H7 (cell line): ENCODE measurements at places on chromosomes 3 and 15.

DNA sequence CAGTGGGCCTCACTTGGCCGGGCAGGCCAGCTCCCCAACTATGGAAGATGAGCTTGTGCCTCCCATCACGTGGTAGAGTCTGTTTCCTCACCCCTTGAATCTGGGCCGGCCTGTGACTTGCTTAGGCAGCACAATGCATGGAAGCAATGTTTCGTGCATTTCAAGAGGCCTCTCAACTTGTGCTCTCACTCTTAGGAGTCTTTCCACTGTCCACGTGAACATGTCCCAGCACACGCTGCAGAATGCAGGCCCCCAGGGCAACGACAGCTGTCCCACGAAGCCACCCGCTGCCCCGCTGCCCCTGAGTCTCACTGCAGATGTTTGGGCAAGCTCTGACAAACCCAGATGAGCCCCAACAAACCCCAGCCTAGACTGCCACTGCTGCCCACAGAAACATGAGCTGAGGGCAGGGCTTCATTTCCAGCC is 27.2 kb upstream of the SLC41A3 start:
- DNase-seq: no peak

GRCh38 chr15:63203451-63204090 is 14.2 kb downstream of the RAB8B start:
- no peak for DNase-seq

DNA sequence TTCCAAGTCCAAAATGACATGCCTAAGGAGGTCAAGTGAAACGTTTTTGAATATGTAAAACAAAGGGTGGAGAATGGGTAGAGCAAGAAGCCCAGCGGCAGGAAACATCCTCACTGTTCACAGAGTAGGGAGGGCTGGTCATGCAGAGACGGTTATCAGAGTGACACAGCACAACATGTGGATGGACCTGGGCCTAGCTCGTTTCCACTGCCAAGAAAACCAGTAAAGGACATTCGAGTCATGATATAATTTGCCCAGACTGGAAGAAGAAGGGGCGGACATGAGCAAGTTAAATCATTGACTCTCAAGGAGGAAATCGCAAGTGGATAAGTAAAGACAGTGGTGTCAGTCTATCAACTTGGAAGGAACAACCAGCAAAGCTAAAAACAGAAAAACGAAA is 89.3 kb downstream of the LRIG1 start:
- no peak for DNase-seq

GRCh38 chr3:118406562-118406961 is 628.1 kb downstream of the IGSF11 start:
- DNase-seq: no peak

DNA sequence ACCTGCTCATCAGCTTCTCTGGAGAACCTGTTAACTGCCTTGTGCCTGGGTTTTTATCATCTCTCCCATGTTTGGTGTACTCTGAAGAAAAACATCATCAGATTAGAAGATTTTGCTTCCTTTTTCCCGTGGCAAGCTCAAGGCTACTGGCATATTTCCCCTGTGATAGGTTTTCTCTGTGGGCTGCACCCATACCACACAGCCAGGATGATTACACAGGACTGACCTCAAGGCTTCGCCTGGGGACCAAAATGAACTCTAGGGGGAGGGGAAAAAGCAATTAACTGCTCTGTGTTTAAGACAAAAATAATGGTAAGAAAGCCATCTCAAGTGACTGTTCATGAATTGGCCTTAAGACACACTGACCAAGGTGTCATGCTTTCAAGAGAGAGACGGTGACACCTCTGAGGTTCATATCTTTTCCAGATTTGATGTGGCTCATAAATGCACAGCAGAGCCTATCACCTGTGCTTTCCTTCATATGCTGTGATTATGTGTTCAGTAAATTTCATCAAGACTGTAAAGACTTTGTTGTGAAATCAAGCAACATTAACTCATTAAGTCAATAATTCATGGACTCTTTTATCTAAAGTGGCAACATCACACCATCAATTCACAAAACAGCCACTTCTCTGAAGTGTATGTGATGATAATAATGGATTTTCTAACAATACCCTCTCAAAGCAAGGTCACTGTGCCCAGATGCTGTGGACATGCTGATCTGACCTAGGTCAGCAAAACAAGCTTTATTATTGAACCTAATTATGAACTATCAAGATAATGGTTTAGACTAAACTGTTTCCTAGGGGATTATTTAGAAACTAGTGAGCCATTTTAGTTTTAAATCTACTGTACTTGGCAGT is 427.9 kb downstream of the WDR72 start:
- no peak for DNase-seq

DNA sequence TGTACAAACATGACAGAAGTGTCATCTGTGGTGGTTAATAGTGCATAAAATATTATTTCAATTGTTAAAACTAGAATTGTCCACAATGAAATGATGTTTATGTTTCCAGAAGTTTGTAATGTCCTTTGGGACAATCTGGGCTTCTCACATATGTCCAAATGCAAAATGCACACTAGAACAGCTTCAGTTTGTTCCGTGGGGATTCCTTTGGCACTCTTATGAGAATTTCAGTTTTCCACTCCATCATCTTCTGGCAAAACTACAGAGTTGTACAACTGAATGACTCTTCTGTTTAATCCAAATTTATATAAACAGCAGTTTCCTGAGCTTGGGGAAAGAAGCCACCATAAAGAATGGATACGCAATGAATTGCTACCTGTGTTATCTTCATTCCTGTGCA is 2.0 kb upstream of the OR5H6 start:
- DNase-seq: no peak

DNA sequence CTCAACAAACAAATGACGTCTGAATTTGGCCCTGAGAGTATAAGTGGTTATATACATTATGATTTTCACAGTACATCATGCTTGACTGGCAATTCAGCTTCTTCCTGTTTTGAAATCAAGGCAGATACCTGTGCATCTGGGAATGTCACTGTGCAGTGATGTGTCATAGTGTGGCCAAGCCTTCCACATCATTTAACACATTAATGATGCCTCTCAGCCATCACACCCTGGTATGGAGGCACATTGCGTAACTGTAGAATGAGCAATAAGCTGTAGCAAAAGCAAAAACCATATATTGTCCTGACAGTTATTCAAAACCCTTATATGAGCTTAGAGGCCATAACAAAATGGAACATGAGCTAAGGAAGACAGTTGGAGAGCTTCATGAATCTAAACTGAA is 246.0 kb downstream of the EPHA3 start:
- DNase-seq: no peak

GRCh38 chr15:93168910-93169309 is 79.9 kb upstream of the RGMA start:
- DNase-seq: no peak

GRCh38 chr15:41585127-41586047 is 26.4 kb downstream of the TYRO3 start:
- DNase-seq: peak; percentile 83

- DNase-seq: no peak
These were observed 14.0 kb downstream of the ABHD5 start for GRCh38 chr3:43704697-43705096.

- DNase-seq: no peak
These were observed 55.8 kb upstream of the LMCD1 start for GRCh38 chr3:8445861-8446260.

GRCh38 chr3:125003859-125004595 is 51.8 kb downstream of the HEG1 start:
- no peak for DNase-seq

DNA sequence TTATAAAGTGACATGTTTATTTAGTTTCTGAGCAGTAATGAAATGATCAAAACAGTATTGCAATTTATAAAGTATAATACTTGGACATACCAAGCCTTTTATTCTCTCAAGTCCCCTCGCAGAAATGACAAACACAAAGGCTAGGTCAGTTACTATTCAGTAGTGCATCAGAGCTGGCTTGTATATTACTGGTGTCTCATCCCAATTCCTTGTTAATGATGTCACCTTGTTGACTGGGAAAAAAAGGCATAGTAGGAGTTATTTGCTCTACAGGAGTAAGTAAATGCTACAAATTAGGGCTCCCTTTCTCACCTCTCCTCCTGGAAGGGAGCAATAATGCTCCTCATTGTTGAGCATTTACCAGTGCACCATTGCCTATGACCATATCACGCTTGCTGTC is 317.6 kb downstream of the CHL1 start:
- DNase-seq: no peak

DNA sequence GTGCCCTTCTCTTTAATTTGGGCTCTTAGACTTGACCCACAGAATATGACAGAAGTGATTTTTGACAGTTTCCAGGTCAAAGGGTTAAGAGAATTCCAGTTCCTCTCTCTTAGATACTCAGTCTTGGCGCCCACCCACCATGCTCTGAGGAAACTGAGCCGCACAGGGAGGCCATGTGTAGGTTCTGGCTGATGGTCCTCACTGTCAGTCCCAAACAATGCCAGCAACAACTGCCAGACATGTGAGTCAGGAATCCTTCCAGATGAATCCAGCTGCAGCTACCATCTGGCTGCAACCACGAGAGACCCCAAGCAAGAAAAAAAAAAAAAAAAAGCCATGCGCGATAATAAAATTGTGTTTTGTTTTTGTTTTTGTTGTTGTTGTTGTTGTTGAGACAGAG is 326.6 kb downstream of the MAGI1 start:
- DNase-seq: no peak

- DNase-seq: no peak
These were observed 71.9 kb downstream of the SSR3 start for GRCh38 chr3:156483002-156483401.

- DNase-seq: no peak
These were observed 33.1 kb downstream of the MRAS start for GRCh38 chr3:138381413-138381901.

- DNase-seq: peak; percentile 81
These were observed 134.0 kb downstream of the TPRA1 start for GRCh38 chr3:127456471-127457093.

- peak; percentile 75 for DNase-seq
These were observed 1.2 kb downstream of the CLSTN2 start for GRCh38 chr3:139935866-139936817.

GRCh38 chr3:24128199-24129005 is 183.3 kb downstream of the NR1D2 start:
- DNase-seq: no peak

GRCh38 chr3:106068795-106069194 is 200.0 kb upstream of the CBLB start:
- DNase-seq: no peak

DNA sequence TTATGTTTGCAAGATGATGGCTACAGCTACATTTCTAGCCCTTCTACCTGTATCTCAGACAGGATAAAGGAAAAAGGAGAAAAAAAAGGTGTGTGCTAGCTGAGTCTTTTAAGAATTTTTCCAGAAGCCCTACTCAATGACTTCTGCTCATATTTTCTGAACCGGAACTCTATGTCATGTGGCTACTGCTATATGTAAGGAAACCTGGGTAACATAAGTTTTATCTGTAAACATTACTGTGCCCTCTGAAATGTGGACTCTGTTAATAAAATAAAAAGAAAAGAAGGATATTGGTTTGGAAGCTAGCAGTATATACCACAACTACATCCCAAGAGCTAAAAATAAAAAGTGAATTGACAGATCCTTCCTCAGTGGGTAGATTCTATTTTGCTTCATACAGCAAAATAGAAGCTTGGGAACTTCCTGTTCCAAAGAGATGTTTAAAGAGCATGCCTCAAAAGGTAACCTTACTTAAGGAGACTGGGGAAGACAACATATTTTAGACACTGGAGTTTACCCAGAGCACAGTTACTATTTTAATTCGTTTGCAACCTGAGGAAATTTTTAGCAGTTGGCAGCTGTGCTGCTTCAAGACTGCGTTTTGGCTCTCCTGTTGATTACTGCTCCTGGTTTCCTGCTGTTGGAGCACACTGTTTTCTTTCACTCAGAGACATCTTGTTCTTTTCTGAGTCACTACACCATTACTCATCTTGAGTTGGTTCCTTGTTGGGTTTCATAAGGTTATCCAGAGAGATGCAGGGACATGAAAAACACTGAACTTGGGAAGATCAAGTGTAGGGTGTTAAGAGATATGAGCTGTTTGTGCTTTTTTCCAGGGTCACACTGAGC is 280.7 kb downstream of the NFKBIZ start:
- no peak for DNase-seq

GRCh38 chr3:122945230-122945629 is 82.3 kb downstream of the SEMA5B start:
- DNase-seq: no peak

DNA sequence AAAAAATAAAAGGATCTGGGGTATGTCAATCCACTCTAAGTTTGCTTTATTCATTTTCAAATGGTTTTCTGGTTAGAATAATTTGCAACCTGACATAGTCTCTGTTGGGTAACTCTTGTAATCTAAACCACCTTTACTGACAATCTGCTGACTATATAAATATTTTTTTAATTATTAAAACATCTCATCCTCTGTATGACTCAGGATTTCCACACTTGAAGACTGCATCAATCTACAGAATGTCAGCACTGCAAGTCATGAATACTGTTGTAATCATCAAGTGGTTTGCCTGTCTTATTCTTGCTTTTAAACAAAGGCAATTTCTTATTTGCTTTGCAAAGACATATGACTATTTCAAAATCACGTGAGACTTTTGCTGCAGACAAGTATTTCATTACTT is 42.1 kb downstream of the VGLL3 start:
- no peak for DNase-seq

- DNase-seq: no peak
These were observed 60.8 kb downstream of the CTNNB1 start for GRCh38 chr3:41260063-41260450.

- DNase-seq: no peak
These were observed 32.6 kb upstream of the KLF13 start for GRCh38 chr15:31294067-31294466.

DNA sequence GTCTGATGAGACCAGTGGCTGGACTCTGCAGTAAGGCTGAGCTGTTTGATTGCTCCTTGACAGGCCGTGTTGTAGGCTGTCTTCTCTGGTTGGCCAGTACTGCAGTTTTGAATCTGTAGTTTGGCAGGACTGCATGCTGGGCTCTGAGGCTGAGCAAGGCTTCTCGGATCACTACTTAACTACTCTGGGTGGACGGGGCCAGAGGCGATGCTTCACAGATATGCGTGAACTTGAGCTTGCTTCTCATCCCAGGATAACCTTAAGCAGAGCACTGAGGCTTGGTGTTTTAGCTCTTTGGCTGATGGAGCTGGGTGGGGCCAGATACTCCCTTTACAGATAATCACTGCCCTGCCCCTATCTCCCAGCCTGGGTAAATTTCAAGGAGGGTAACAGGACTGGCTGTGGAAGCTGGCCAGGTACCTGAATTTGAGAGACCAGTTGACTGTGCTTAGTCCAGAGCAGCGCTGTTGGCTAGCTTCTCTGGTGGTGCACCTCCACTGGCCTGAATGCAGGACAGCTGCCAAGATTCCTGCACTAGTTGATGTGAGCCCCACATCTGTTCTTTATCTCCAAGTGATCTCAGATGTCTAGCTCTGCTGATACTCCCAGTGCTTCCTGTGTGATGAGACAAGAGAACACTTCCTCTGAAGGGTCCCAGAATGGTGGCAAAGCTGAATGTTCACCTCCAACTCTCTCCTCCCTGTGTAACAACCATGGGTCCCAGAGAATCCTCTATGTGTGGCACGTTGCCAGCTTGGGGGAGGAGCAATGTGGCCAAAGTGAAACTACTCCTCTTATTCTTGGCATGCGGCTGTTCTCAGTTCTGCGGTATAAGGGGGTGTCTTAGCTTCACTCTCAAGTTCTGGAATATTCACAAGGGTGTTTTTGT is 37.9 kb downstream of the RPL39L start:
- DNase-seq: no peak
